ENCODE measurements at places on chromosomes 6 and 20.

DNA sequence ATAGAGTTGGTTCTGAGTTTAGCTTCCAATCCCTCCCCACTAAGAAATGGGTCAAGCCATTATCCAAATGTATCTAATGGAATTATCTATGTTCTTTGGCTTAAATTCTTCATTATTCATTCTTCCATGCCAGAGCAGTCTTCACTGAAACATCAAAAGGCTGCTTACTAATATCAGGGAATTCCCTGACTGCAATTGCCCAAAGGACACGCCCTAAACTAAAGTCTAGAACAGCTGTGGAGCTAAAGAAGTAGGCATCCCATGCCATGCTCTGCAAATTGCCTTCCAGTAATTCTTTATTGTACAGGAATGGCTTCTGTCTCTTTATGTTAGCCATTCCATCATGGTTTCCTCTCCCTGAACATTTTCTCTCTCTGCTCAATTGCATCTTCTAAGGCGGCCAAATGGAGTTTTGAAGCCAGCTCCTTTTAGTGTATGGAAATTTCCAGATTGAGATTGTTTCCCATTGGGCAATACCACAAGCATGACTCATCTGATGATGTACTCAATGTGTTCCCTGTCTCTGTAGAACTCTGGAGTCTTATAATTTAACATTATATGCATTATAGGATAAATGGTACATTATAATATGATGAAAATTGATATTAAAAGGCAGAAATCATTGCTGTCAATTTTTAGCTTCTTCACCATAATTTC is 28.8 kb upstream of the TSHZ2 start:
- no peak for DNase-seq

- DNase-seq = no peak
These were observed 88.0 kb downstream of the CHMP4B start for GRCh38 chr20:33899106-33899505.

DNA sequence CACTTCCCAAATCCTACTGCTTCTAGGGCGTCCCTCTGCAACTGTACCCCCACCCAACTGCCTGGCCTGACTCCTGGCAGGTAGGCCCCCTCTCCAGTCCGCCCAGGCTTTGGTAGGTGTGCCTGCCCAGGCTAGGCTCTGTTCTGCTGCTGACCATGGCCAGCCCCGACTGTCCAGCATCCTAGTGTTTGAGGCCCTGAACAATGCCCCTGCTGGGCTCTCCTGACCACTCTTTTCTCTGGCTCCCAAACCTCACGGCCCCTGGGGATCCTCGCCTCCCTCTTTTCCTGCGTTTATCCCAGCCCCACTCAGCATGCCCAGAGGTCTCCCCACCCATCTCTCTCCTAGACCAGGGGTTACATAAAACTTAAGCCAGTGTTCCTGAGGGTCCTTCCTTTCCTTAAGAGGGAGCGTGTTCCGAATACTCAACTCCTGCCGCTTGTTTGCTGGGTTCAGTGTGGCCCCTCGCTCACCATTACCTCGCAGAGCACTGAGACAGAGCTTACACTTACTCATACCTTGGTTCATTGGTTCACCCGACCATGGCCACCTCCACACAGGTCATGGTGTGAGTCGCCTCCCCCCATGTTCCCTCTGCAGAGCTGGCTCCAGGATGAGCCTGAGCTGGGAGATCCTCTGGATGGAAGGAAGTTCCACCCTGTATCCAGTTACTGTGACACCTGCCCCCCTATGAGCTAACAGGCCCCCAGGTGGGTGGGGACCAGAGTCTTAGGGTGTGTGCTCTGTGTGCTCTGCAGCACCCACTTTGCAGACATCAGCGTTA is 21.0 kb upstream of the MYT1 start:
- DNase-seq = no peak

GRCh38 chr20:39291301-39291700 is 329.2 kb downstream of the DHX35 start:
- no peak for DNase-seq

DNA sequence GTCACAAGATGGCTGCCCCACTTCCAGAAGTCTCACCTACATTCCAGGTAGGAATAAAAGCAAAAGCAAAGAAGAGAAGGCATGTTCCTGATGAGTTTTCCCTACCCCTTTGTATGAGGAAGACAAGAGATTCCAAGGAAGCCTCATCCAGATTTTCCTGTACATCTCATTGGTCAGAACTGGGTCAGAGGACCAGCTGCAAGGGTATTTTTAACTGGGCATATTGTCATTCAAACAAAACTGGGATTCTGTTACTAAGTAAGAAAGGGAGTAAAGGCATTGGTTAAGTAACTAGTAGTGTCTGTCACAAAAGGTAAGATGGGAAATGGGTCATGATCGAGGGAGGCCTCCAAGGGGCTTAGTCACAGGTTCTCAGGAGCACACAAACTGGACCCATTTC is 28.2 kb upstream of the RIMS4 start:
- no peak for DNase-seq

- no peak for DNase-seq
These were observed 5.9 kb downstream of the WRNIP1 start for GRCh38 chr6:2771079-2771478.

GRCh38 chr20:55086421-55086820 is 611.0 kb downstream of the DOK5 start:
- DNase-seq = no peak

DNA sequence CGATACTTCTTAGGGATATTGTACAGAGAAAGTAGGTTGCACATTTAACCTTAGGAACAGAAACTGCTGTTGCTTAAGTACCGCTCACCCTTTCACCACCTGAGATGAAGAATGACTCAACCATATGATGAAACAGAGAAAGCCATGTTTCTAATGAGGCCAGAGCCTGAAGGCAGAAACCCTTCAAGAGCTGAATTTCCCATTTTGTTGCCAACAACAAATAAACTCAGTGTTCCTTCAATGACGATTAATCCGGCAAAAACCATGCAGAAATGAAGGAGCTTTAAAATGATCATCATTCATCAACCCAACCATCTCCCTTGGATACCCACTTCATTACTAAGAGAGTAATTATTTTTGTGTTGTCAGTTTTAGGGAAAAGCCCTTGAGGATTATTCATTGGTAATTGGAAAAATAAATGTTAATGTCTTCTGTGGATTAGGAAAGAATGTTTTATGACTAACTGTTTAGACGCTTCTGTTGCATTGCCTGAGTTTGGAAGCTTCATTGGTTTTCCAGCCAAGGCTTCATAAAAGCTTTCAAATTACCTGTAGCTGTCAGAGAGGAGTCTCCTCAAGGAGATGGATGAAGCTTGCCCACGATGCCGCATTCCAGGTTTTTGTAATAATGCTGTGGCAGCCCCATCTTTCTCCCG is 112.1 kb upstream of the IYD start:
- no peak for DNase-seq

- no peak for DNase-seq
These were observed 102.2 kb upstream of the RALGAPA2 start for GRCh38 chr20:20814685-20815084.

DNA sequence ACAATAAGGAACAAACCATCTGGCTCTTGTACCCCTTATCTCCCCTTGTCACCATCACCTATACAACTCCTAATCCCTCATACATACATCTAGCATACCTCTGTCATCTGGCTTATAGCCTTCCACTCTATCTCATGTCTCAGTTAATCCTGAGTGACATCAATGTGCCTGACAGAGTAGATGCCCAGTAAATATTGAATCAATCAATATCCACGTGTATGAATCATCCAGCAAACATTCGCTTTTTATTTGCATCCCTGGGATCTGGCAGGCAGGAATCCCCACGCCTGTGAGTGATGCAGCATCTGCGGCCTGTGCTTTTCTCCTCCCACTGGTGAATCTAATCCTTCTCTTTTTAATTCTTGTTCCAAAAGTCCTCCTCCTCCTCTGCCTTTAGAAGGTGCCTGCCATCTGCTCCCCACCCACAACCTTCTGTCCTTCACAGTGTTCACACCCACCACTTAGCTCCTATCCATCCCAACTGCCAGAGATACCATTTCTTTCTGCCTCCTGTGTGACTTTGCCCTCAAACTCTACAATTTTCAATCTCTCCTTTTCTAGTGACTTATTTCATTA is 37.6 kb downstream of the ZNF391 start:
- peak; percentile 33 for DNase-seq

GRCh38 chr20:61543086-61543485 is 291.0 kb downstream of the CDH4 start:
- no peak for DNase-seq

GRCh38 chr6:112549749-112550148 is 202.6 kb downstream of the RFPL4B start:
- DNase-seq = no peak

- DNase-seq = no peak
These were observed 4.8 kb downstream of the SLC32A1 start for GRCh38 chr20:38728911-38729642.

GRCh38 chr6:112384511-112384910 is 37.4 kb downstream of the RFPL4B start:
- no peak for DNase-seq
